ENCODE measurements at places on chromosomes 3 and 15. TPM values are rescaled to one million over a fixed set of nuclear protein-coding genes. Genes with fewer than 3 reads are reported as not detected.

DNA sequence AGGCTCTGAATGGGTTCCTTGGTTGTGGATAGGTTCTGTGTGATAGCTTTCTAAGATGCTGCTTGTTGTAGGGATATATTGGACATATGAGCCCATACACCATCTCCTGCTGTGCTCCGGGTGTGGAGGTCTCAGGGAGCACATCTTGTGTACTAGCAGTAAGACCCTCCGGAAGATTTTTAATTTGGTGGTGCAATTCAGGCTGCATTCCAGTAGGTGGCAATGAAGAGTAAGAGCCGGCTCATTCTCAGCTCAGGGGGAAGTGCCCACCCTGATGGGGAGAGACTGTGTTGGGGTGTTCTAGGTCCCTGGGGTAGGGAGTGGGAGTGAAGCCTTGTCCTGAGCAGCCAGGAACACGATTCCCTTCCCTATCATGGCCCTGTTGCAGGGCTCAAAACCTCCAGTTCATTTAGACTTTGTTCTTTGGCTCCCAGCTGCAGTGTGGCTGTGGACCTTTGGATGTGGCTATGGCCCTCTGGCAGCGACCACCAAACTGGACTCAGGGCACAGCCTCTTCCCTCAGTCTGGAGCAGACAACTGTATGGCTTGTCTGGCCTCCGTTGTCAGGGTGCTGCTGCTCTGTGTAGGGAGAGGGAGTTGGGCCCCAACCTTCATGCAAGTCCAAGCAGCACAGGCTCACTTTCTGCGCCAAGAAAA is 104.7 kb downstream of the UNC13C start:
- DNase-seq: peak; percentile 3

DNA sequence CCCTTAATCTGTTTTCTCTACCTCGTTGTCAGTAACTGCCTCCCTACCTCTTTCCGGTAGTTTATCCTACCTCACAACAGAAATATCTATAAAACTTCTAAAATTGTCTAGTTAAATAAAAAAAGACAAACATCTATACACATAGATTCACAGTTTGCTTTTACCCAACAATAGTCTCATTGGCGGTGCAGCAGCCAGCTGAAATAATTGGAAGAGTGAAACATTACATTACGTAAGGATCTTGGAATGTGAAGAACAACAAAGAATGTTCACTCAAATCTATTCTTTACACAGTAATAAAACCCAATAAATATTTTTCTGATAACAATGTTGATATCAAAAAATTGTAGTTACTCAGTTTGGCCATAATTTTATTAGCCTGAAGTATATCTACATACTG is 115.5 kb upstream of the ARPP21 start:
- DNase-seq: no peak

MUC13 gene
- total RNA-seq: not detected

GRCh38 chr3:183134844-183135243 is 27.7 kb downstream of the LAMP3 start:
- DNase-seq: no peak

- DNase-seq: peak; percentile 57
Measured at GRCh38 chr3:56303487-56303886, 164.8 kb downstream of the ERC2 start.

DNA sequence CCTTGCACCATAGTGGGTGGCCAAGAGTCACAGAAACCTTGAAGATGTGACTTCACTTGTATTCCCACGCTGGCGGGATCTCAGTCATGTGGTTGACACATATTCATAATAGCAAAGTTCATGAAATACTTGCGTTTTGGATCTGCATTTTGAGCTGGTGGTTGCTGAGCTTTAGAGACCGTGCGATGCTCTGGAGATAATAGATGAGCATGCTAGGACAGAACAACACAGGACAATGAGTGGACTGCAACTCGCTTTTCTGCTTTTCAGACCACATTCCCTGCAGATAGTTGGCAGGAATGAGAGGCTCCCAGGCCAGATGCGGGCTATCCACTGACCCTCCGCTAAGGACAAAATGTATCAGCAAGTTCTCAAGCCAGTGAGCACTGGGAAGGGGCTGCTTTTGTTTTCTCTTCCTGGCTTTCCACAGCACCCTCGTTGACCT is 13.8 kb upstream of the STARD5 start:
- DNase-seq: no peak

CCDC13 gene
- 0.48 TPM for total RNA-seq

- DNase-seq: no peak
Measured at GRCh38 chr15:31179693-31180092, 78.2 kb upstream of the TRPM1 start.

- no peak for DNase-seq
Measured at GRCh38 chr15:69954666-69955065, 143.1 kb downstream of the TLE3 start.

DNA sequence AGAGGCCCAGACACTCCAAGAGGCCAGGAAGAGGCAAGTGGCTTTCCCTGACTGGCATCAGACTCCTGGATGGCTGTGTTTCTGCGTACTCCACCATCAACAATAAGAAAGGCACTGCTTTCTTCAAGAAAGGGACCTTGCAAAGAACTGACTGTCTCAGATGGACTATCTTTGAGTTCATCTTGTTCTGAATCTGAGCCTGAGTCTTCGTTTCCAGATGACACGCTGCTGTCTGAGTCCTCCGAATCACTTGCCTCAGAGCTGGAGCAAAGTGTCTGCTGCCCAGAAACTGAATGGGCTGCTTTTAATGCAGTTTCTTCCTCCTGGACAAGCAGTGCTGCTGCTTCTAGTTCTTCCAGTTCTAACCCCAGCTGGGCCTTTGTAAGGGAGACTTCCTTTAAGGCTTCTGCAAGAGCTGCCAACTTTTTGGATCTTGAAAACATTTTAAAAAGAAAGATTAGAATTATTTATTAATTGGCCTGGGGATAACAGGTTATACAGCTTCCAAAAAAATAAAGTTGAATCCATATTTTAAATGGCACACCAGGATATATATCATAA is 97.8 kb downstream of the SHQ1 start:
- no peak for DNase-seq

DNA sequence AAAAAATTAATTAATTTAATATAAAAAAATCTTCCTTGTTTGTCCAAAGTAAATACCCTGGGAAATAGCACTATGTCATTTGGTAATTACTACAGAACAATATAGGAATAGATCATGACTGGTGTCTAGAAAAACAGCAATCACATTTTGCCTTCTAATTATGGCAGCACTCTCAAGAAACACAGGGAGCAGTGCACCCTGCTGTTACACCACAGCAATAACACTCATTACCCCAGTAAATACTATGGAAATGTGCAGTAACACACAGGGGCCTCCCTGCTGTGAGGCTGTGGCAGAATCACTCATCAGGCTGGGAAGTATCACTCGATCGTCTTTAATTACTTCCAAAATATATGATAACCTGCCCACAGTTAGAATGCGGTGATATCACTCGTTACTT is 646.0 kb downstream of the TUSC7 start:
- no peak for DNase-seq

DNA sequence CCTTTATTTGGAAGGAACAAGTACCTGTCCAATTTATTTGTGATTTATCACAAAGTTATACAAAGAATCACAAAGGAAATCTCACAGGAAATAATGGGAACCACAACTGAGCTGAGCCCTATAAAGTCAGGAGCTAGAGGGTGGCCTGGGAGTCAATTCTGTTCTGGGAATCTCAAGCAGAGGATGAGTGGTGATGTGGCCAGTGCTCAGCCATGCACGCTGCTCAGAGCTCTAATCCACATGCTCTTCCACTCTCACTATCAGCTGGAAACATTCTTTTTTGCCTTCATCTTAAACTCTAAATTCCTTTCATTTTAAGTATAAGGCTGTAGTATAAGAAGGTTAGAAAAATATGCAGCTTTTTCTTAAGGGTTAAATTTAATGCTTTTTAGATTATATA is 36.6 kb downstream of the UACA start:
- no peak for DNase-seq

Data from RPMI7951 (cell line).